ENCODE measurements at places on chromosomes 5 and 9. TPM values are rescaled to one million over a fixed set of nuclear protein-coding genes. Genes with fewer than 3 reads are reported as not detected.

GRCh38 chr5:95969651-95970358 is 8.2 kb upstream of the ELL2 start:
- no peaks in the 10 kb centered on the region for H3K36me3 ChIP-seq
- no peak for DNase-seq
- peaks cover 4% of the 10 kb centered on the region for H3K27me3 ChIP-seq
- no peak overlapping the region for H3K27ac ChIP-seq

- H3K27me3 ChIP-seq = no peaks in the 10 kb centered on the region
- peak overlapping the region; percentile 87 for H3K4me3 ChIP-seq
- H3K36me3 ChIP-seq = no peaks in the 10 kb centered on the region
- H3K4me1 ChIP-seq = peaks cover 21% of the 10 kb centered on the region
- DNase-seq = no peak
Measured at GRCh38 chr9:34610434-34611206, 1.3 kb downstream of the RPP25L start.

GRCh38 chr5:33628796-33629195 is 188.0 kb downstream of the TARS1 start:
- DNase-seq = no peak
- H3K4me3 ChIP-seq = no peak overlapping the region
- H3K27me3 ChIP-seq = peaks cover 5% of the 10 kb centered on the region

DNA sequence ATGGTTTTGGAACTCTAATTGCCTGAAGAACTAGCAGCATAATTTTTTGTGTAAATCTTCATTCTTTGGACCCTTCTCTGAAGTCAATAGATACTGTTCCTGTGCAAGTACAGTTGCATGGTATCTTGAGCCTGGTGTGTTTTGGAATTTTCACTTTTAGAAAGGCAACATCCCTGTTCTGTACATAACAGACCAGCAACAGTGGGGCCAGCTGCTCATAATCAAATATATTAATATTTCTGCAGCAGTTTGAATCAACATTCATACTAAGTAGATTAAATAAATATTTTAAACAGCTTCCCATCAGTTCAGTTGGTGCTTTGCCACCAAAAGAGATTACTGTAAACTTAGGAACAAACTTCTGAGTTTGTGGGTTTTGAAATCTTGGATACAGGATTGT is 97.9 kb downstream of the CD180 start:
- H3K27ac ChIP-seq = no peak overlapping the region
- no peak overlapping the region for H3K4me3 ChIP-seq
- H3K36me3 ChIP-seq = peaks cover 14% of the 10 kb centered on the region
- H3K27me3 ChIP-seq = no peaks in the 10 kb centered on the region
- DNase-seq = no peak
- peaks cover 7% of the 10 kb centered on the region for H3K4me1 ChIP-seq

DNA sequence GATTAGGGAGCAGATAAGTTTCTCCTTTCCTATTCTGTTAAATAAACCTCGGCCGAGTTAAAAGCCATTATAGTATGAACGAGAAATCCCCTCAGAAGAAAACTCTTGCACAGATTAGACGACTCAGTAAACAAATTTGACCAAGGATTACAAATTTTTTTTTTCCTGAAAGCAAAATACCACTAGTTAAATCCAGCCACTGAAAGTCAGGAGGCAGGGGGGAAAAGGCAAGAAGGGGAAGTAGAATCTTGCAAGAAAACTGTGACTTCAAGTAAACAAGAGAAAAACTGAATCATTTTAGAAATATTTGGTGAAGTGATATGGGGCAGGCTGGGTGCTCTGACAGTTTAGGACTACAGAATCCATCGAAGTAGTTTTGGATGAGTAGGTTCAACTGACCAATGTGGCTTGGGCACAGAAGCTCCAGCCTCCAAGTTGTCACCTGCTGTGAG is 251.0 kb downstream of the DENND1A start:
- no peak overlapping the region for H3K27ac ChIP-seq
- DNase-seq = no peak
- H3K27me3 ChIP-seq = no peaks in the 10 kb centered on the region
- H3K36me3 ChIP-seq = peaks cover 30% of the 10 kb centered on the region
- H3K4me3 ChIP-seq = no peak overlapping the region

- H3K27ac ChIP-seq = no peak overlapping the region
- H3K27me3 ChIP-seq = peaks cover 3% of the 10 kb centered on the region
- DNase-seq = no peak
Measured at GRCh38 chr9:110178281-110178680, 29.7 kb downstream of the C9orf152 start.

GRCh38 chr5:81895307-81895706 is 76.5 kb upstream of the ATG10 start:
- DNase-seq = no peak
- H3K4me1 ChIP-seq = no peaks in the 10 kb centered on the region
- no peaks in the 10 kb centered on the region for H3K27me3 ChIP-seq
- no peak overlapping the region for H3K4me3 ChIP-seq
- no peak overlapping the region for H3K27ac ChIP-seq

DNA sequence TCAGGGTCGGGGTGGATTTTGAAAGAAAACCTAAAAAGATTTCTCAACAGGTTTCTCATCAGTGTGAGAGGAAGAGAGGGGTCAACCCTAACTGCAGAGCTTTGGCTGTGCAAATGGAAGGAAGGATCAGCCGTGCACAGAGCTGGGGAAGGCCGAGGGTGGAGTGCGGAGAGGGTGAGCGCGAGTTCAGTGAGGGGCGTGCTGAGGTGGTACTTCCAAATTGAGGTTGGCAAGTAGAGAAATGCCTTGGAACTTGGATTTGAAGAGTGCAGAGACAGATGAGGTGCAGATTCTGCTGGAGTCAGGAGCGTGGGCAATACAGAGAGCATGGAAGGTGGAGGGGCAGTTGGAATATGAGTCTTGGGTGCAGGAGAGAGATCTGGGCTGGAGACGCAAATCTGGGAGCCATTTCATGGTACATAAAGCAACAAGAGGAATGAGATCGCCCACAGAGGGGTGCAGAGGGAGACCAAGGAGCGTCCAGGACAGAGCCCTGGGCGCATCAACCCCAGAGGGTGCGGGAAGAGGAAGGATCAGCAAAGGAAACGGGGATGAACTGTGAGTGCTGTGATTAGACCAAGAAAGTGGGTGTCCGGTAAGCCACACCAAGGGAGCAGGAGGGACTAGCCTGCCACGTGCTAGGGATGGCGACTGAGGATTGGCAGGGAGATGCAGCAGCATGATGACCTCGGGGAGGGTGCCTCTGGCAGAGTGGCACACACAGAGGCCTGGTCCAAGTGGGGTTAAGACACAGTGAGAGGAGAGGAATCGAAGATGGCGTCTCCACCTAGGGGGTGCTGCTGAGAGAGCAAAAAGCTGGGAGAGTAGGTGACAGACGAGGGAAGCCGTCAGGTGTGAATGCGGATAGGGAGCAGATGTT is 105.8 kb downstream of the ADAMTS2 start:
- H3K4me1 ChIP-seq = no peaks in the 10 kb centered on the region
- peaks cover 20% of the 10 kb centered on the region for H3K27me3 ChIP-seq
- H3K36me3 ChIP-seq = no peaks in the 10 kb centered on the region
- no peak for DNase-seq

- no peak overlapping the region for H3K4me3 ChIP-seq
- DNase-seq = no peak
- no peak overlapping the region for H3K27ac ChIP-seq
Measured at GRCh38 chr9:12964271-12964670, 189.5 kb downstream of the LURAP1L start.

GRCh38 chr5:84688566-84688965 is 303.9 kb upstream of the EDIL3 start:
- H3K27me3 ChIP-seq = no peaks in the 10 kb centered on the region
- no peak overlapping the region for H3K4me3 ChIP-seq
- DNase-seq = no peak
- no peaks in the 10 kb centered on the region for H3K36me3 ChIP-seq
- no peak overlapping the region for H3K27ac ChIP-seq

DNA sequence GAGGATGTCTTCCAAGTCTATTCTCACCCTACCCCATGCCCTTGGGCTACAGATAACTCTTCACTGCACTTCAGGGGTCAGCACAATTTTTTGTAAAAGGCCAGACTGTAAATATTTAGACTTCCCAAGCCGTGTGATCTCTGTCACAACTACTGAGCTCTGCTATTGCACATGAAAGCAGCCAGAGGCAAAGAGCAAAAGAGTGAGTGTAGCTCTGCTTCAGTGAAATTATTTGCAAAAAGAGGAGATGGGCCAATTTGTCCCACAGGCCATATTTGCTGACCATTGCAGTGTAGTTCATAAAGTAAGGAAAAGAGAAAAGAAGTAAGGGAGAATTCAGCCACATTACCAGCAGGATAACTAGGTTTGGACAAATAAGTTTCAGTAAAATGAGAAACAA is 7.0 kb upstream of the MOCS2 start:
- H3K27ac ChIP-seq = no peak overlapping the region
- peaks cover 7% of the 10 kb centered on the region for H3K36me3 ChIP-seq

- peaks cover 62% of the 10 kb centered on the region for H3K4me1 ChIP-seq
- H3K27ac ChIP-seq = peak overlapping the region; percentile 100
- peak; percentile 75 for DNase-seq
- H3K4me3 ChIP-seq = peak overlapping the region; percentile 93
- peaks cover 22% of the 10 kb centered on the region for H3K36me3 ChIP-seq
- H3K27me3 ChIP-seq = no peaks in the 10 kb centered on the region
Measured at GRCh38 chr9:129487658-129488483, 133.0 kb downstream of the C9orf50 start.

GRCh38 chr9:124399323-124399967 is 15.8 kb downstream of the PSMB7 start:
- peaks cover 12% of the 10 kb centered on the region for H3K36me3 ChIP-seq
- peaks cover 31% of the 10 kb centered on the region for H3K4me1 ChIP-seq
- no peak for DNase-seq
- no peak overlapping the region for H3K27ac ChIP-seq
- H3K27me3 ChIP-seq = no peaks in the 10 kb centered on the region

DNA sequence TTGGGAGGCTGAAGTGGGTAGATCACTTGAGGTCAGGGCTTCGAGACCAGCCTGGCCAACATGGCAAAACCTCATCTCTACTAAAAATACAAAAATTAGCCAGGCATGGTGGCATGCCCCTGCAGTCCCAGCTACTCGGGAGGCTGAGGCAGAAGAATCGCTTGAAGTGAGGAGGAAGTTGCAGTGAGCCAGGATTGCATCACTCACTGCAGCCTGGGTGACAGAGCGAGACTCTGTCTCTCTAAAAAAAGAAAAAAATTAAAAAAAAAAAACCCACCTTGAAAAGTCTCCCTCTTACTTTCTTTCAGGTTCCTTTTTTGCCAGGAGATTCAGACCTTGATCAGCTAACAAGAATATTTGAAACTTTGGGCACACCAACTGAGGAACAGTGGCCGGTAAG is 34.2 kb downstream of the CDK7 start:
- H3K4me1 ChIP-seq = peaks cover 3% of the 10 kb centered on the region
- DNase-seq = no peak

- DNase-seq = no peak
- H3K27ac ChIP-seq = no peak overlapping the region
- no peak overlapping the region for H3K4me3 ChIP-seq
- no peaks in the 10 kb centered on the region for H3K4me1 ChIP-seq
Measured at GRCh38 chr9:107043886-107044285, 180.9 kb downstream of the ZNF462 start.

DNA sequence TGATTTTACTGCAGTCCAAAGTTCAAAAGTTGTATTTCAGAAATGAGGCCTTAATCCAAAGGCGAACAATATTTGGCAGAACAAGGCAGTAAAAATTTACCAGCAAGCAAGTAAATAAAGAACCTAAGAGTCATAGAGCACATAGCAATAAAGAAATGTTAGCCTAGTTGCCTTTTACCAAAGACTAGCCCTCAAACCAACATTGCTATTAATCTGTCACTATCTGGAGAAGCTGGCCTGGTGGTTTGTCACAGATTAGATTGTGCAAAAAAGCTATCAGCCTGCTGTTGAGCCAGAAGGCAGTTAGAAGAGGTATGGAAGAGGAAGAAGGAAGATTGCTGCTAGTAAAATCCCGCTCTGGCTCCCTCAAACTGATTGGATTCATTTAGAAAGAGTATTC is 304.7 kb upstream of the KLF4 start:
- H3K27me3 ChIP-seq = no peaks in the 10 kb centered on the region
- no peaks in the 10 kb centered on the region for H3K4me1 ChIP-seq
- H3K4me3 ChIP-seq = no peak overlapping the region
- no peak overlapping the region for H3K27ac ChIP-seq

- no peaks in the 10 kb centered on the region for H3K4me1 ChIP-seq
- H3K27me3 ChIP-seq = peaks cover 2% of the 10 kb centered on the region
- no peak overlapping the region for H3K27ac ChIP-seq
- H3K36me3 ChIP-seq = no peaks in the 10 kb centered on the region
Measured at GRCh38 chr9:135581636-135582426, 20.3 kb downstream of the PAEP start.

DNA sequence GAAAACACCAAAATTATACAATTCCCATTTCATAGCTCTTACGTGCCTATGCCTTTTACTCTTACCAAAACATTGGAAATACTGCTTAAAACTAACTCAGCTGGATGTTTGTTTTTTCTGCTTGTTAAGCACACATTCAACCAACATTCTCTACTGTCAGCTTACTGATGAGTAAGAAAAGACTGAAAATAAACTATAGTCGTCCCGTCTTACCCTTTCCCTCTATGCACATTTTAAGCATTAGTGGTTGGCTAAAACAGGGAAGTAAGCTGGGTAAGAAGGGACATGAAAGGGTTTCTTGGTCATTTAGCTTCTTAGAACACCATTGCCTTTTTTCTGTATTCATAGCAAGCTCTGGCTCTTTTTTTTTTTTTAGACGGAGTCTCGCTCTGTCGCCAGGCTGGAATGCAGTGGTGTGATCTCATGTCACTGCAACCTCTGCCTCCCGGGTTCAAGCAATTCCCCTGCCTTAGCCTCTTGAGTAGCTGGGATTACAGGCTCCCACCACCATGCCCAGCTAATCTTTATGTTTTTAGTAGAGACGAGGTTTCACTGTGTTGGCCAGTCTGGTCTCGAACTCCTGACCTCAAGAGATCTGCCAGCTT is 232.1 kb upstream of the PCSK5 start:
- H3K27me3 ChIP-seq = peaks cover 14% of the 10 kb centered on the region
- no peaks in the 10 kb centered on the region for H3K4me1 ChIP-seq
- no peak for DNase-seq
- H3K4me3 ChIP-seq = no peak overlapping the region

DNA sequence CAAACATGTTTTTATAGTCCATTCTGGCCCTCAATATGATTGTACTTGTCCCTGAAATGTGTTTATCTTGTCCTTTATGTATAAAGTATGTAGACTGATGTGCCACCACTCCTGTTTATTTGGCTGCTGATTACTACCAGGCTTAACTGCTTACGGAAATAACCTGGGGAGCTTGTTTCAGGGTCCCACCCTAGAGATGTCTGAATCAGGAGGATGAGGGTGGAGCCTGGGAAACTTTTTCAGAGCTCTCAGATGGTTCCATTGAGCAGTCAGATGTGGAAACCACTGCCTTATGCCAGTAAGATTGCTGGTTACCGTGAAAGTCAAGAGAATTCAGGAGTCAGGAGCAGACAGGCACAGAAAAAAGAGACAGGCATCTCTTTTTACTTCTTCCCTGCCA is 19.2 kb downstream of the SLC23A1 start:
- peaks cover 23% of the 10 kb centered on the region for H3K36me3 ChIP-seq
- H3K4me3 ChIP-seq = no peak overlapping the region
- H3K27me3 ChIP-seq = no peaks in the 10 kb centered on the region
- H3K4me1 ChIP-seq = peaks cover 15% of the 10 kb centered on the region

ADGRD2 gene
- total RNA-seq = not detected

SLC45A2 gene
- total RNA-seq = not detected

ANKRD18B gene
- total RNA-seq = 0.57 TPM

PCDHGB3 gene
- not detected for total RNA-seq

SLC34A1 gene
- not detected for total RNA-seq

QRFP gene
- not detected for total RNA-seq

All from activated naive CD4-positive, alpha-beta T cell treated with anti-CD3 and anti-CD28 coated beads for 36 hours (primary cell).